Caudate nucleus (tissue), 63 donors: ENCODE measurements at places on chromosomes 3 and 15.
A peak's percentile ranks its signal among the peaks of the same experiment; 100 is the strongest.

GRCh38 chr15:37865687-37866086, 68.8 kb upstream of the TMCO5A start:
- DNase-seq: no peak

DNA sequence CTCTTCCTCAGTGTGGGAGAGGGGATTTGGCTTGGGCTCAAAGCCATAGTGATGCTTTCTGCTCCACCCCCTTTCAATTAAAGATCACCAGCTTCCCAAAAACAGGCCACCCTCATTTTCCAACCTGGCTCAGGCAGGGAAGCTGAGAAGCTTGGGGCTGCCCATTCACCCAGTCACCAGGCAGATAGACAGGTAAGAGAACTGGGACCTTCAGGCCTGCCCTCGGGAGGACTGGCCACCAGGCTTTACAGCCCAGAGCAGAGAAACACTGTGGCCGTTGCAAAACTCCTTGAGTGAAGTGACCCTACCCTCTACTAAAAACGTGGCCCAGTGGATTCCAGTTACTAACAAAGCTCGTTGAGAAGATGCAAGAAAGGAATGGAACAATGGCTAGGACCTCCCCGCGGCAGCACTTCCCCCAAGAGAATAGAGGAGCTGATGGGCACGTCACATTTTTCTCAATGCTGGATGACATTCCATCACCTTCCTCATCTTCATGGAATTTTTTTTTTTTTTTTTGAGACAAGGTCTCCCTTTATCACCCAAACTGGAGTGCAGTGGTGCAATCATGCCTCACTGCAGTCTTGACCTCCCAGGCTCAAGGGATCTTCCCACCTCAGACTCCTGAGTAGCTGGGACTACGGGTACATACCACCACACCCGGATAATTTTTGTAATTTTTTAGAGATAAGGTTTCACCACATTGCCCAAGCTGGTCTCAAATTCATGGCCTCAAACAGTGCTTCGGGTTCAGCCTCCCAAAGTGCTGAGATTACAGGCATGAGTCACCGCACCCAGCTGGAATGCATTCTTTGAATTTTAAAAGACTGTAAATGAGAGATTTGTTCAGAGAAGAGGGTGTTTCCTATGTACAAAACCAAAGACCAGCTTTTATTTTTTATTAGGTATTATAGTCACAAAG, 37.9 kb downstream of the LIPC start:
- DNase-seq: no peak

- DNase-seq: no peak
Measured at GRCh38 chr3:112984485-112984884, 6.3 kb upstream of the GTPBP8 start.

GRCh38 chr3:48215876-48216275, 7.4 kb upstream of the CAMP start:
- DNase-seq: no peak

DNA sequence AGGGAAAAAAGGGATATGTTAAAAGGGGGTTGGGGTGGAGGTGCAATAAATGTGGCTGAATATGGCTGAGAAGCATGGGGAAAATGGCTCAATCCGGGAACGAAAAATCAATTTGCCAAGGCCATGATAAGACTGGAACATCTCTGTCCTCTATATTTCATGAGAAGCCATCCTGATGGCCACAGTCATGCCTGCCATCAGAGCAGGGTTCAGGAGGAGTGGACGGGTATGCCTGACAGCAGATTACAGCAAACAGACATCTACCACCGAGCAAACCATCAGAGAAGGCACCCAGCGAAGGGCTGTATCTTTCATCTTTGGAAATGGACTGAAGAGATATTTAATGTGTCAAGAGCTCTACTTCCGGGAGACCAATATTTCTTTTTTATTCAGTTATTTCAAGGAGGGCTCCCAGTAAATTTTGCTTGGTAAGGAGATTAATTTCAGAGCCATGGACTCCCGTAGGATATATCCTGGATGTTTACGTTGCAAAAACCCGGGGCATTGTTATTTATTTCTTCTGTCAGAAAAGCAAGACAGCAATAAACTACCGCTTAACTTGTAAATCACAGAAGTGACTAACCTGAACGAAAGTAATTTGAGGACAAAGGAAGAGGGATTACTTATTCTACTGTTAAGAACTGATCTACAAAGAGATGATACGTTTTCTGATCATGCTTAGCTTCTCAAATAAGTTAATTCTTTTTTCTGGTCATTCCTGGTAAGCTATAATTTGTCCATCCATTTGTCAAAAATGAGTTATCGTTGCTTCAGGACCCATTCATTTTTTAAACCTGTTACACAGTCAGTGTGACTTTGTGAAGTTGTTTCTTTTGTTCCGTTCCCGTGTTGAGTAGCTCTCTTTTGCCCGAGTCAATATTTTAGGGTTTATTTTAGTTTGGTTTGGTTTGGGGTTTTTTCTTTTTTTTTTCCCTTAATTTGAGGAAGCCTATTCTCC, 80.6 kb upstream of the CHD2 start:
- peak; percentile 63 for DNase-seq

DNA sequence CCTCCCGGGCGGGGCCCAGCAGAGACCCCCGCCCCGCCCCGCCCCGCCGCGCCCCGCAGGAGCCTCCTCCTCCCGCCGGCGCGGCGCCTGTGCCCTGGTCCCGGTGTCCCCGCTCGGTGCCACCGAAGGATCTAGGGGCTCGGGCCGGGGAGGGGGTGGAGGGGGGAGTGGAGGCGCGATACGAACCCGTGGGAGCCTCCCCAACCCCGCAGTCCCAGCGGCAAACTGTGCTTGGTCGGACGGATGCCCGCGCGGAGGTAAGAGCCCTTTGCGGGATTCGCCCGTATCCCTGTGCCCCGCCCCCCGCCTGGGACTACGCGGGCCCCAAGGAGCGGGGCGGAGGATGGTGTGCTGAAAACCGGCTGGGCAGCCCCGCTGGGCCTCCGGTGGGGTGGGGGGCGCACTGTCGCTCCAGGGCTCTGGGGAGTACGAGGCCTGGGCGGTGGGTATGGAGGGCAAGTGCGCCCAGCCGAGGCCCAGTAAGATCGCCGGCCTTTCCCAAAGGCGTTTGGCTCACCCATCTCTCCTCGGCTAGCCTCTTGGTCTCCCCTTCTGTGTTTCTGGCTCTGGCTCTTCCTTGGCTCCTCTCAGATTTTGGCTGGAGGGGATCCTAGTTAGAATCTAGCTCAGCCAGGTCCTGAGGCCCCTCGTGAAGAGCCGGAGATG, 65.6 kb upstream of the POLG start:
- no peak for DNase-seq

- no peak for DNase-seq
Measured at GRCh38 chr3:13075986-13076654, 2.9 kb upstream of the IQSEC1 start.

GRCh38 chr3:188348435-188349244, 194.7 kb downstream of the LPP start:
- no peak for DNase-seq

- no peak for DNase-seq
Measured at GRCh38 chr3:57538465-57538864, 5.7 kb downstream of the DNAH12 start.

DNA sequence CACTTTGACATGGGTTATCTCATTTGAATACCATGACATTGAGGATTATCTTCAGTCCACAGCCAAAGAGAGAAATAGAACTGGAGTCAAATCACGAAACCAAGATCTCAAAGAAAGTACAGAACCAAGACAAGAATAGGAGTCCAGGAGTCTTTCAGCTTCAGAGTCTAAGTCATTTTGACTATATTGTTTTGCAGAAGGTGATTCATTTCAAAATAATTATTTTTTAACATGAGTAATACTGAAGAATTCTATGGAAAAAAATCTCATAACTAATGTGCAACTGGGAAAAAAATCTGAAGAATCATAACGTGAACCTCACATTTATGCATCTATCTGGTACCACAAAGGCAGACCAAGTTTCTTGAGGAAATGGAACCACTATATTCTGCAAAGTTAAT, 60.3 kb downstream of the UBE3A start:
- DNase-seq: no peak

GRCh38 chr3:191795196-191795595, 334.2 kb downstream of the PYDC2 start:
- DNase-seq: no peak

DNA sequence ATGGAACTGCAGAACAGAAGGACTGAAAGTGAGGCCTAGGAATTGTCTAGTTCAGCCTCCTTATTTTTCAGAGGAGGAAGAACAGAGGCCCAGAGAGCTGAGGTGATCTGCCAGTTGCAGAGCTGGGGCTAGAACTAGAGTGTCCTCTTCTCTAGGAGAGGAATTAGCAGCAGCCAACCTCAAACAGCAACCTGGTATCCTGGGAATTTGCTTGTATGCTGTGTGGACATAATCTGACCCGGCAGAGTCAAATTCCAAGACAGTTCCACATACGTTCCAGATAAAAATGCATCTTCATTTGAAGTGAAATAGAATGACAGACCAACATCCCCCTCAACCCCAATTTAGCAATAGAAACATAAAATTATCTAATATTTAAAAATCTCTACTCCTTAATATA, 13.5 kb upstream of the TSC22D2 start:
- no peak for DNase-seq

GRCh38 chr3:108100906-108101660, 10.3 kb upstream of the CD47 start:
- DNase-seq: no peak

- DNase-seq: no peak
Measured at GRCh38 chr3:104735691-104736090, 631.0 kb upstream of the ALCAM start.

DNA sequence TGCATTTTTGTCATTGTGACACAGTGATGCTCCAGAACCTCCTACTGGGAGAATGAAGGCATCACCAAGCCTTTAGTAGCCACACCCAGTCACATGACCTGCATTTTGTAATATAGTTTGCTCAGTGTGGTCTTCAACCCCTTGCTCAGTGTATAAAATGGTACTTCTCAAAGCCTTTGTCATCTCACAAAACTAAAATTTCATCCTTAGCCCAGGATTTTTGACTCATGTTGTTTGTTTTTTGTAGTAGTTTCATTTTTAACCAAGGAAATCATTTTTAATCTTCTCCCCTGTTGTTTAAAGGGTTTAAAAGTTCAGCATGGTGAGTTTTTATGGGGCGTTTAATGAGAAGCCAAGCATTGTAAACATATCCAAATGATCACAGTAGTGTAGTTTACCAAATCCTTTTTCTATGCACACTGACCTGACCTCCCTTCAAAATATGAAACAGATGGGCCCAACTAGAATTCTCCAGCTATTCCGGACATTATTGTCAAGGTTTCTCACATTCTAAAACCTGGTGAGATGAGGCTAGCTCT, 123.5 kb upstream of the IL12A start:
- no peak for DNase-seq

DNA sequence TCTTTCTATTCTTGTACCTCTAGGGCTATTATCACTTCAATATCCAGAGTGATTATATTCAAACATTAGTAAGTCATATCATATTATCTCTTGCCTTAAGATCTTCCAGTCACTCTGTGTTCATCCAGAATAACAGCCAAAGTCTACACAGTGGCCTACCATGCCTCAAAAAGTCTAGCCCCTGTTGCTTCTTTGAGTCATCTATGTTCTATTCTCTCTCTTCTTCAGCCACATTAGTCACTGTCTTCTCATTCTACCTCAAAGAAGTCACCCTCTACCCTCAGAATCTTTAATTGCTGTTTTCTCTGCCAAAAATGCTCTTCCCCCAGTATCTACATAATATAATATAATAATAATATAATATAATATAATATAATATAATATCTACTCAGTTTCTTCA, 356.0 kb downstream of the NLGN1 start:
- no peak for DNase-seq

GRCh38 chr3:29384640-29385039, 103.8 kb downstream of the RBMS3 start:
- no peak for DNase-seq

DNA sequence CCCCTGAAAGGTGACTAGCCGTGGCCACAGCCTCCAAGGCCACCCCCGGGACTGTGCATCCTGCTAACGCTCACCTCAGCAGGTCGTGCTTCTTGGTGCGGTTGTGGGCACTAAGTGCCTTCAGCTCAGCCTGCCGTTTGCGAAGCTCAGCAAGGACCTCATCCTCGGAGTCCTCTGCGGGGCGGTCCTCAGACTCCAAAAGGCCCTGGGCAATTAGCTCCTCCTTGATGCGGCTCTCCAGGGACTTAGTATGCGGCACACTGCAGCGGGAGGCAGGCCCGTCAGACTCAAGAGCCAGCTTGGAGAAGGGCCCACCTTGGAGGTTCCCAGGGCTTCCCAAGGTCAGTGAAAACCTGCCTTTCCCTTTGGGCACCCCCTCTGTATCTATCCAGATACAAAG, 8.3 kb downstream of the TADA3 start:
- DNase-seq: no peak

- no peak for DNase-seq
Measured at GRCh38 chr3:183494341-183494740, 61.2 kb downstream of the KLHL6 start.

DNA sequence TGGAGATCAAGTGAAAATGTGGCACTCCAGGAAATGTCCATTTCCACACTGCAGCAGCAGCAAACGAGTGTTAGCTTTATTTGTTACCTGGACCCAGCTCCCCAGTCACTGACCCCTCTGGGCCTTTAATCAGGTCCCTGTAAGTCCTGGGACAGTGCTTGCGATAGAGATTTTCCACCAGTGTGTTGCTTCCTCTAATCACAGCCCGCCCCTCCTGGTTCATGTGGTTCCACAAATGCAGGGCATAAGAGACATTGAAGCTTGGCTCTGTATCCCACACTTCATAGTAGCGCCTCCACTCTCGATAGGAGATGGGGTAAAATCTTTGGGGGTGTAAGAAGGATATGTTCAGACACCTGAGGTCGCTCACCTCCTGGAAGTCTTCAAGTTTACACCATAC, 8.0 kb downstream of the A4GNT start:
- DNase-seq: no peak
